ENCODE measurements at places on chromosomes 11 and 22.

DNA sequence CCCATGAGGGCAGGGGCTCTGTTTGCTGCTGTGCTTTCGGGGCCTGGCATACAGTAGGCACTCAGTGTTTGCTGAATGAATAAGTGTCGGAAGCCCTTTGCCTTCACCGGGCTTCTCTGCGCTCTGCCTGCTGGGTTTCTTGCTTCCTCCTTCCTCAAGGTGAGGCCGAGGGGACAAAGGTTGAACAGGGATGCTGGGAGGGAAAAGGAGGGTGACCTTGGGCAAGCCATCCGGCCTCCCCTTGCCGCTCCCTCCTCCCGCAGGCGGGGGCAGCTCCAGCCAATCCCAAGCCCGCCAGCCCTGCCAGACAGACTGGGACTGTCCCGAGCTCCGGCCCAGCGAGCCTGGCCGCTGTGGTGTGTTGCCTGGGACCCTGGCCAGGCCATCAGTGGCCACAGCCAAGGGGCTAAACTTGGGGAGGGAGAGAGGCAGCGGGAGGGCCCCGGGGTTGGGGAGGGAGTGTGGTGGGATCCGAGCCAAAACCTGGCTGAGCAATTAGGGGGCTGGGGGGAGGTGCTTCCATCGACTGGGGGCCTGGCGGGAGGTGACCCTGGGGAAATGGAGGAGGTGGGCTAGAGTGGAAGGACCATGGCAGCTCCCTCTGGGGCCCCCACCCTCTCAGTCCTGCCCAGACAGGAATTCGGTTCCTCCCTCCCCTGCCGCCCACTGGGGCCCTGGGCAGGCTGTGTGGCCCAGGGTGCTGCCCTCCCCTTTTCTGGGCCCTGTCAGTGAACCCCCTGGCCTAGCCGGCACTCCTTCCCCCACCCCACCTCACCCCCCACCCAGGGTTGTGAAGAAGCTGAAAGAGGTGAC, 3.4 kb upstream of the RCOR2 start:
- no peak for DNase-seq

DNA sequence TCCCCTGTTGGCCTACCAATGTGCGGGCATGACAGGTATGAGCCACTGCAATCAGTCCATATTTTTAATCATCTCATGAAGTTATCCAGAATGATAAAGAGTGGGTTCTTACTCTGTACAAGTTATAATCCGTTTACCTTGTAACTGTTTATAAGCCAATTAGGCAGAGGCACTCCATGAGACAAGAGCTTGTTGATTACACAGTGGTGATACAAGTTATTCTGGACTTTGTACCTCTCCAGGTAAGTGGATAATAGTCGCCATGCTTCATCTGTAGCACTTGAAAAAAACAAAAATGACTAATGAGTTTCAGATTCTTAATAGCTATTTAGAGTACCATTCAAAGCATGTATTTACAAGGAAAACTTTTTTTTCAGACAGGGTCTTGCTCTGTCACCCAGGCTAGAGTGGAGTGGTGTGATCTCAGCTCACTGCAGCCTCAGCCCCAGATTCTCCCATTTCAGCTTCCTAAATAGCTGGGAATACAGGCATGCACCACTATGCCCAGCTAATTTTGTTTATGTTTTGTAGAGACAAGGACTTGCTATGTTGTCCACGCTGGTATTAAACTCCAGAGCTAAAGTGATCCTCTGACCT, 17.7 kb upstream of the FNBP4 start:
- no peak for DNase-seq

DNA sequence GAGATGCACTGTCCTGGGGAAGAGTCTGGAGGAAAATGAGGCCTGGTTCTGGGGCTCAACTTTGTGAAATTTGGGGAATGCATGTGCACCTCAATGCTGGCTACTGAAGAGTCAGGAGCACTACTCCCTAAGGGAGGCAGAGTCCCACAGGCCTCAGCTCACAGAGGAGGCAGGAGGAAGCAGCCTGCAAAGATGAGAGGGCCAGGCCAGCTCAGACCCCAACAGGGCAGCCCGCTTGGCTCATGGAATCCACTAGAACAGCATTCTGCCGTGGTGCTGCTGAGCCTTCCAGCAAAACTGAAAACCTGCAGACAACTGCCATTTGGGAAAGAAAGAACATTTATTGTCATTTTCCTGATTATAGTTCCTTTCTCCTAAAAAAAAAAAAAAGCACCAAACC, 300.5 kb downstream of the CTTN start:
- no peak for DNase-seq

GRCh38 chr11:121575250-121575962, 122.6 kb upstream of the SORL1-AS1 start:
- DNase-seq = no peak

DNA sequence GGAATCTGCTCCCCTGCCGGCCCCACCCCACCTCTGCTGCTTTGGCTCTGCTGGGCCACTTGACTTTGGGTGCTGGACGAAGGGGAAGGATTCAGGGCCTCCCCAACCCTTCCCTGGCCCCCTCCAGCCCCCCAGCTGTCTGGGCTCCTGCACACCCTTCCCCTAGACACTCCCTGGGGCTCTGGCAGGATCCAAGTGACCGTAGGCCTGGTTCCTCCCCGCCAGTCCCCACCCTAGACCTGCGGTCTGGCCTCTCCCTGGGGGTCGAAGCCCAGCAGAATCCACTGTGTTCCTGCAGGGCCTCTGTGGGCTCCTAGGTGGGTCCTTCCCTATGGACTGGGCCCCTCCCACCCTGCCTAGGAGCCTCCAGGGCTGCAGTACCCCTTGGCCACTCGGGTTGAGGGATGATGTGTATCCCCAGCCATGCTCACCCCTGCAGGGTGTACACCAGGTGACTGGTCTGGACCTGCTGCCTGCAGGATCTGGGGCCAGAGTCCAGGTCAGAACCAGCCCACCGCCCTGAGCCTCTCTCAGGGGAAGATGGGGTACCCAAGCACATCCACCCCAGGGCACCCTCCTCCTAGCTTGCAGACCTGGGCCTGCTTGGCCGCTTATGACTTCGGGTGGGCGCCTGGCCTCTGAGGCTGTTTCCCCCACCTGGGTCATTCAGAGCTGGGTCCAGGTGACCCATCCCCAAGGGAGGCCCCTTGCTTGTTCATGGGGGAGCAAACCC, 5.6 kb downstream of the PIM3 start:
- DNase-seq = peak; percentile 17

DNA sequence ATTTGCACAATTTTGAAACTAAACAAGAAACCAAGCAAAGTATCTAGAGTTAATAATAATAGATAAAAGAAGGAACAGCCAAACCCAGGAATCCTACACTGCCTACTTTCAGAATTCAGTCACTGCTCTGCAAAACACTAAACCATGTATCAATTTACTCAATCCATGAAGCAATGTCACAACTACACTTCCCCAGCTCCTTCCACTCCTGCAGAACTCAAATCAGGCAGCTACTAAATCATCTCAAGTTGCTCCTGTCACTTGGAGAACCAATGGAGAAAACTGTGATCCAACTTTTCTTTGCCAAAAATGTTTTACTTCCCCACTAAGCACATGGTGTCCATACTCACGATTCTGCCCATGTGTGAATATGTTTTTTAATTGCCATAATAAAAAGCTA, 24.9 kb upstream of the C11orf58 start:
- no peak for DNase-seq

DNA sequence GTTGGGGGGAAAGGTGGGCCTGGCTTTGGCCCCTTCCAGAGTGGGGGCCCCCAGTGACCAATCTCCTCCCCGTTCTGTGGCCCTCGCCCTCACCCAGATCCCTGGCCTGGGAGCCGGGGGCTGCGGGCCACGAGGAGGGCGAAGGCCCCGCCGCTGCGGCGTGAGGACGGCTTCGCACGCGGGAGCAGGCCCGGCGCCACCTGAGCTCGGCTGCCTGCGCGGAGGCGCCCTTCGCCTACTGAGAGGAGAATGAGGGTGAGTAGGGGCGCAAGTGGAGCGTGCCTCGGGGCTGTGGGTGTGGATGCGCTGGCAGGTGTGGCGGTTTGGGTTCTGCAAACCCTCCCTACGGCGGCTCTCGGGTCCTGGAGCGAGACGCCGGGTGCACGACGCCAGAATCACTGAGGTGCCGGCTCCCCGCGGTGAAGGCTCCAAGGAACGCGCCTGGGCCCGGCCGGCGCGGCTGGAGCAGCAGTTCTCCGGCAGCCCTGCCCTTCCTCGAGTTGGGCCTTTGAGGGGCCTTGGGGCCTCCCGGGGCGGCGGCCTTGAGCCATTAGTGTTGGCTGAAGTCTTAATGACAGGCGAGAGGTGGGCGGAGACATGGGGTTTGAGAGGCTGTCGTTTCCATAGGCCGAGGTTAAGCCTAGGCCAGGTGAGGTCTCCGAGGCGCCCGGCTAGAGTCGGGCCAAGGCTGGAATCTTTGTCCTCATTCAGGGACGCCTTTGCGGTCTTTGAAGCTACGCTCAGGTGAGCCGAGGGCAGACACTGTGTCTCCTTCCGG, 65.3 kb downstream of the CTTN start:
- no peak for DNase-seq

DNA sequence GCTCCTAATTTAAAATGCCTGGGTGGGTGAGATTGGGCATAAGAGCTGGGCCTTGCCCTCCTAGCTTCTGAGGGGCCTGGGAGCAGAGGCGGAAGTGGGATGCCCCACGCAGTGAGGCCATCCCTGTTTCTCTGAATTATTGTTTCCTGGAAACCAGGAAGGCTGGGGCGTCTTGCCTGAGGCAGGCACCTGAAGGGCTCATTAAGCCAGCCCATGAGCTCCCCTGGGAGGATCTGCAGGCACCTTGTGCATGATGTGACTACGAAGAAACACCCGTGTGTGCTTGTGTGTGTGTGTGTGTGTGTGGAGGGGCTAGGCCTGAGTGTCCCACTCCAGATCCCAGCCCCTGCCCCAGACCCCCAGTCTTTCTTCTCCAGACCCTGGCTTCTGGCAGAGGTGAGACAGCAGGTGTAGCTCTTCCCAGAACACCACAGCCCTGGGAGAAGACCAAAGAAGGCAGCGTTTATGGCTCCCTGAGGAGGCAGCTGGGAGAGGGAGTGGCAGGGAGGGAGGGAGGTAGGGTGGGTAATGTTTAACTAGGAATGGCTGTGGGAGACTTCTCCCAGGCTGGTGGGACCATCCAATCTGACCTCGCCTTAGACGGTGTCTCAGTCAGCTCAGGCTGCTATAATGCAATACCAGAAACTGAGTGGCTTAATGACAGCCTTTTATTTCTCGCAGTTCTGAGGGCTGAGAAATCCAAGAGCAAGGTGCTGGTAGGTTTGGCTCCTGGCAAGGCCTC, 2.1 kb upstream of the BATF2 start:
- no peak for DNase-seq

- DNase-seq = no peak
These were observed 40.1 kb upstream of the CD44 start for GRCh38 chr11:35098855-35099254.

GRCh38 chr11:95461858-95462257, 230.9 kb upstream of the SESN3 start:
- no peak for DNase-seq

GRCh38 chr22:38204784-38205183, 3.0 kb downstream of the MAFF start:
- DNase-seq = no peak

GRCh38 chr11:116472651-116473050, 300.1 kb downstream of the BUD13 start:
- no peak for DNase-seq

GRCh38 chr11:68160100-68160695, 39.0 kb upstream of the CHKA start:
- DNase-seq = no peak

- no peak for DNase-seq
These were observed 41.0 kb downstream of the KCNJ4 start for GRCh38 chr22:38414009-38414395.

DNA sequence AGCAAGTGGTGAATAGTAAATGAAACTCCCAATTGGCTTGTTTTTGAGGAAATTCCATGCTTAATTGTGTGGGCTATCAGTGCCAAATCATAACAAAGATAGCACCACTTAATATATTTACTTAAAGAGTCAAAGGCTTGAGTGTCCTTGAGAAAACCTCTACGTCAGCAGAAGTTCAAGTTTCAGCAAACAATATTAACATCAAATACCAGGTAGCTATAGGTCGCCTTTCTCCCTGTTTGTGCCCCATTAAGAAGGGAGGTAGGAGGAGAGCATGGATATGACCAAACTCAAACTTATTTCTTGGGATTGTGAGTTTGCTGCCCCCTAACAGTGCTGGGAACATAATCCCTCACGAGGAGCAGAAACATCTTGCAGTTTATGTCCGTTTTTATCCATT, 105.6 kb upstream of the SYN3 start:
- DNase-seq = no peak

GRCh38 chr22:44200855-44201550, 20.3 kb downstream of the PARVG start:
- no peak for DNase-seq

- peak; percentile 48 for DNase-seq
These were observed 646 bp upstream of the PATZ1 start for GRCh38 chr22:31346733-31347250.

DNA sequence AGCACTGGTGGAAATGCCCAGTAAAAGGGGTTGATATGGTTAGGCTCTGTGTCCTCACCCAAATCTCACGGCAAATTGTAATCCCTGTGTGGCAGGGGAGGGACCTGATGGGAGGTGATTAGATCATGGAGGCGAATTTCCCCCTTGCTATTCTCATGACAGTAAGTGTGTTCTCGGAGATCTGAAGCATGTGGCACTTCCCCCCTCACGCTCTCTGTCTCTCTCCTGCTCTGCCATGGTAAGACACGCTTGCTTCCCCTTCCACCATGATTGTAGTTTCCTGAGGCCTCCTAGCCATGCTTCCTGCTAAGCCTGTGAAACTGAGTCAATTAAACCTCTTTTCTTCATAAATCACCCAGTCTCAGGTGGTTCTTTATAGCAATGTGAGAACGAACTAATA, 37.4 kb downstream of the PACSIN2 start:
- no peak for DNase-seq

GRCh38 chr11:39571081-39571480, 1888.4 kb downstream of the LRRC4C start:
- DNase-seq = no peak

- DNase-seq = no peak
These were observed 205.4 kb downstream of the FAM76B start for GRCh38 chr11:95584180-95584579.

- DNase-seq = no peak
These were observed 42.3 kb downstream of the PLAAT5 start for GRCh38 chr11:63448646-63449045.

- DNase-seq = no peak
These were observed 28.4 kb downstream of the ZNF143 start for GRCh38 chr11:9489080-9489765.

DNA sequence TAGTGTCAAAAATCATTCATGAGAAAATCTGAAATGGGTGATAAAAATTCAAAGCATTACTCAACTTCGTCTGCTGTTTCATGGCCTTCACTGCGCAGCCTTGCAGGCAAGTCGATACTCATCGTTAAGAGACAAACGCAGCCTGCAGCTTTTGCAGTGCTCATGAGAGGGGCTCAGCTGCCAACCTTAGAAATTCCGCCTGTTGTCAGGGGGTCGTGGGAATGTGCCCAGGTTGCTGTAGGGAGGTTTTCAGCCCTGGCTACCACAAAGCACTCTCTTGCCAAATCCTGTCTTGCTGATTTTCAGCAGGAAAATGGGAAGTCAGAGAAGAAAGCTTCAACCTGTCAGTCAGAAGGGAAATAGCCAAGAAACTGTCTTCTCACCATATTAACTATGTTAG, 25.4 kb upstream of the GRAMD1B start:
- DNase-seq = no peak

Measured in T-helper 1 cell (primary cell).